Activated T-helper 2 cell treated with anti-CD3 and anti-CD28 coated beads, Interferon-gamma antibody, Interleukin-2, Interleukin-4, amounts not matched to agents 10 μg/mL and 5 μg/mL and 100 μg/mL, durations not matched to agents 14 hours and 24 hours and 36 hours (primary cell): ENCODE measurements at places on chromosomes 11 and 22. TPM values are rescaled to one million over a fixed set of nuclear protein-coding genes. Genes with fewer than 3 reads are reported as not detected.

DNA sequence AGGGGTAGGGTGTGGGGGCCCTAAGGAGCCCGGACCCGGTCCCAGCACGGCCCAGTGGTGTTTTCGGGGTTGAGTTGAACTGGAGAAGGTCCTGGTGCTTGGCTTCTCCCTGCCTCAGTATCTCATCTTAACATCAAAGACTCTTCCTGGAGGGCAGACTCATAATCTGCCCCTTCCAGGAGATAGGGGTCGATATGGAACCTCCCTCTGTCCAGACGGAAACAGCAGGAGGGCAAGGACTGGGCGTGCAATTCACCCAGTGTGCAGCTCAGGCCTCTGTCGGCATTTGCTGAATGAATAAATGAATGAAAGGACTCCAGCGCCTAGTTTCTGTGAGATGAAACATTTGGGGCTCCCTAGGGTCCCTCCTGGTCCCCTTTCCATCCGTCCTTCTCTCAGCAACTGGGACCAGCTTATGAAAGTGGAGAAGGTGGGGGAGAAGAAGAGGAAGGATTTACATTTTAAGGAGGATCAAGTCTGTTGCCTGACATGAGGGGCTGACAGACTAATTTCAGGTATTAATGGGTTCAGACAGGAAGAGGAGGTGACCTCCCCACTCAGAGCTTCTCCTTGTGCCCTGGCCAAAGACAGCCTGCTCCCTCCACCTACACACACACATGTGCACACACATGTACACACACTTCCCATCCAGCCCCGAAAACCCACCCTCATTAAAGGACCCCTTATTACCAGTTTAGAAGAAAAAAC, 1.1 kb upstream of the SHISA8 start:
- DNase-seq, result no peak

- no peak for DNase-seq
Observed at GRCh38 chr11:82191695-82192094, 542.0 kb downstream of the FAM181B start.

GRCh38 chr11:15896026-15896425, 460.3 kb downstream of the SOX6 start:
- no peak for DNase-seq

DNA sequence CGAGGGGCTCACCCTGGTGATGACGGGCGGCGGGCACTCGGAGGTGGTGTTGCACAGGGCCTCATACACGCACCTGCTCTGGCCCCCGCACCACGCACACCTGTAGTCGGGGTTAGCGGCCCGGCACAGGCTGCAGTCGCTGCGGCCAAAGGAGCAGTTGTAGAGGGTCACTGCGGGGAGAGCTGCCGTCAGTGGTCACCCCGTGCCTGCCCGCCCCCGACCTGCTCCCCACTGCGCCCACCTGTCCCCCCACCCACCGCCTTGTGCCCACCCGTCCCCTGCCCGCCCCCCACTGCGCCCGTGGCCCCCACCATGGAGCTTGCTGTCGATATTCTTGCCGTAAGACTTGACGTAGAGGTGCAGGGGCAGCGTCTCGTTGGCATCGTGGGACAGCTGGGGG, 13.6 kb upstream of the MAPK11 start:
- DNase-seq, result no peak

UPB1 gene
- total RNA-seq, result 0.09 and 0.11 TPM in 2 replicates

PRCP gene
- total RNA-seq, result 23.5 and 27.5 TPM in 2 replicates
